ENCODE measurements at places on chromosomes 2 and 18. TPM values are rescaled to one million over a fixed set of nuclear protein-coding genes. Genes with fewer than 3 reads are reported as not detected.

- DNase-seq: no peak
Measured at GRCh38 chr2:120898961-120899750, 163.5 kb downstream of the GLI2 start.

DNA sequence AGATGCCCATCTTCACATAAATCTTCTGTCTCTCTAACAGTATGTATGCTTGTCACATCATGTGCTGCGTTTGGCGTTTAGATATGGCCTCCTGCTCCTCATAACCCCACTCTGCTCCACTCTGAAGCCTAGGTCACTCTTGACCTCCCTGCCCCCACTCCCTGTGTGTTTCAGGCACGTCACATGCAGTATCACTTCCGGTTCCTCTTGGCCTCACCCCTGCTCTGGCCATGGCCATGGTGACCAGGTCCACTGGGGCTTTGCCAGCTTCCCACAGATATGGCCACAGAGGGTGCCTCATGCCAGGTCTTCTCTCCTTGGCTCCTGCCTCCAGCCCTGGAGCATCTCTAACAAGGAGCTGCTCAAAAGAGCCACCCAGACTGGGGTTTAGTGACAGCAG is 160.0 kb downstream of the RNF152 start:
- no peak for DNase-seq

The TTL gene
- 52.6 TPM for total RNA-seq

DNA sequence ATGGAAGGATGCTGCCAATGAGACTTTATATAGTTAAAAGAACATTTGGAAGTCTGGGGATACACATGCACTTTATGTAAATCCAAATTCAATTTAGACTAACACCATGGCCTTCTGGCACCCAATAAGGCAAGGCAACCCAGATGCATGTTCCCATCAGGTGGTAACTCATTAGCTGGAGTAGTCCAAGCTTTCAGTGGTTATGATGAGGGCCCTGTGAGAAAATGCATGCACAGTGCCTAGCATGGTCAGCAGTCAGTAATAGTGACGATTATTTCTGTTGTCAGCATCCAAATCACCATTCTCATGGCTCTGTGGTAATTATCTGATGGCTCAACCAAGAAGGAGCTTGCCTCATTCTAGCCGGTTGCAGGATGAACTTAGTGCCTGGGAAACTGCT is 70.3 kb upstream of the CTLA4 start:
- DNase-seq: no peak

DNA sequence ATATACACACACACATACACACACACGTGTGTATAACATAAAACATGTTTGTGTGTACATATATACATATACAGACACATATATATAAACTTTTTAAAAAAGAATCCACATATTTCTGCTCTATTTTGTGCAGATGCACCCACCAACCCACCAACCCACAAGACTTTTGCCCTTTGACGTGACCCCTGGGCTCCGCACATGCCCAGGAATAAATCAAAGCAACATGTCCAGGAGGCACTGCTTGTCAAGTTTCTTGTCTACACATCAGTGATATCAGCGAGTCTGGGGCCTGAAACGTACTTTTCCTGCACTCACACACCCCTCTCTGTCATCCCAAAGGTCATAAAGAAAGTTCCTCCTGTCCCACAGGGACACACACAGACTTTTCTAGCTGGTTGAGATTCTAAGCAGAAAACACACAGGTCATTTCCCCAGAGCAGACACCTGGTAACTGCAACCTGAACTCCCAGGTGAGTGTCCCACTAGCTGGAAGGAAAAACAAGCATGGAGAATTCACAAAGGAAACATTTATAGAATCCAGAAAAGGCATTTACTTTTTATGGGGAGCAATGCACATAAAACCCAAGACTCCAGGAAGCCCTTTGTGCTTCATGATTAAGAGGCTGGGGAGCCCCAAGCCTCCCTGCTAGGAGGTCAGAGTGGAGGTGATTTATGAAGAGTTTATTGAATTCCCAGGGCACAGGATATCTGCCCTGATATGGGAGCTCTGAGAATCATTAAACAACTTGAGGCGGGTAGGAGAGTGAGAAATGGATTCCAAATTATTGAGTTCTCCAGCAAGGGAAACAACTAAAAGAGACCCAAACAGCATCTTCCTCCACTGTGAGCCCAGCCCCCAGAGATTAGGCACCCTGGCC is 211.6 kb downstream of the MGAT5 start:
- DNase-seq: no peak

The NTSR2 gene
- not detected for total RNA-seq

GRCh38 chr2:98123286-98123685 is 36.3 kb downstream of the VWA3B start:
- DNase-seq: no peak

GRCh38 chr2:195656859-195657633 is at the start of gene SLC39A10:
Gene SLC39A10, plus strand, starts transcription at chr2:195657226. Its CDS starts 22,817 bp downstream, at chr2:195680043.
- DNase-seq: peak; percentile 83

The PLEKHH2 gene
- 2.1 TPM for total RNA-seq

The ANO7 gene
- total RNA-seq: 2.0 TPM

The SERPINB7 gene
- total RNA-seq: not detected
